ENCODE measurements at places on chromosomes 5 and 9. TPM values are rescaled to one million over a fixed set of nuclear protein-coding genes. Genes with fewer than 3 reads are reported as not detected.

GRCh38 chr5:166430491-166431319, 1860.7 kb upstream of the WWC1 start:
- no peak for DNase-seq

GRCh38 chr9:134325813-134326723, at the start of gene RXRA:
Gene RXRA (plus strand): TSS chr9:134326455. CDS start chr9:134326632, 177 bp downstream.
- peak; percentile 82 for DNase-seq

GRCh38 chr5:3175416-3175815, 420.2 kb upstream of the IRX1 start:
- no peak for DNase-seq

DNA sequence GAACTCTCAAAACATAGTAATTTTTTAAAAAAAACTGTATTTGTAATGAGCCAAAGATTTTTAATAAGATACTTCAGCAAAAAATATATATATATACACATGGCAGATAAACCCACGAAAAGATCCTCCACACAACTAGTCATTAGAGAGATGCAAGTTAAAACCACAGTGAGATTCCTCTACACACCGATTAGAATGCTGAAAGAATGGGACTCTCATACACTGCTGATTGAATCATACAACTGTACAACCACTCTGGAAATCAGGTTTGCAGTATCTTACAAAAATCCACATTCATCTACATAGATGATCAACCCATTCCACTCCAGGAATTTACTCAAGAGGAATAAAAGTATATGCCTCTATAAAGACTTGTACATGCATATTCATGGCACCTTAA, 43.7 kb downstream of the RASEF start:
- no peak for DNase-seq

DNA sequence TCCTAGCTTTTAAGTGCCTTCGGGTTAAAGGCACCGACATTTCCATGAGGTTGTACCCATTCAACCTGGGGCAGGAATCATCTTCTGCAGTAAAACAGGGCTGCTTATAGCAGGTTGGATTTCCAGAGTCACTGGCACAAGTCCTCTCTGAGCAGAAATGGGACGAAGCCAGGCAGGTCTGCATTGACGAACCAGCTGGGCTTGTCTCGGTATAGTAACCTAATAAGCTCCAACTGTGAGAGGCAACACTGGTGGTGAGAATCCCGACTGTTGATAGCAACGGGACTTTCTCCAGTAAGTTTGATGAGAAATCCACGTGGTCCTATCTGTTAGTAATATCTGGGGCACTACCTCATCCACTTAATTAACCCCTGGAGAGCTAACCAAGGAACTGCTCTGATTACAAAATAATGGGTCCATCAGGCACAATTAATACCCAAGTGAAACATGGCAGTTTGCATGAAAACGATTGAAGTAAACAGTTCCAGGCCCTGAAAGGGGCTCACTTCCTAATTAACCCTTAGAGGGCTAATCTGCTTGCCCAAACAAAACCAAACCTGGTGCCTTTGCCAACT, 491.0 kb upstream of the C9orf72 start:
- no peak for DNase-seq

- DNase-seq = no peak
Measured at GRCh38 chr5:8363138-8363537, 494.2 kb downstream of the MTRR start.

DNA sequence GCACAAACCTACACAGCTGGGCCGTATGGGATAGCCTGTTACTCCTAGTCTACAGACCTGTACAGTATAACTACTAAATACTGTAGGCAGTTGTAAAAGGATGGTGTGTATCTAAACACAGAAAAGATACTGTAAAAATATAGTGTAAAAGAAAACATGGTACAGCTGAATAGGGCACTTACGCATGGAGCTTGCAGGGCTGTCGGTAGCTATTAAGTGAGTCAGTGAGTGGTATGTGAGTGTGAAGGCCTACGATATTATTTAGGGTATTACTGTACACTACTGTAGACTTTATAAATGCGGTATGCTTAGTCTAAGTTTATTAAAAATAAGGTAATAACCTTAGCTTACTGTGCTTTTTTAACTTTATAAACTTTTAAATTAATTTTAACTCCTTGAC, 1.2 kb downstream of the ZCCHC9 start:
- no peak for DNase-seq

DNA sequence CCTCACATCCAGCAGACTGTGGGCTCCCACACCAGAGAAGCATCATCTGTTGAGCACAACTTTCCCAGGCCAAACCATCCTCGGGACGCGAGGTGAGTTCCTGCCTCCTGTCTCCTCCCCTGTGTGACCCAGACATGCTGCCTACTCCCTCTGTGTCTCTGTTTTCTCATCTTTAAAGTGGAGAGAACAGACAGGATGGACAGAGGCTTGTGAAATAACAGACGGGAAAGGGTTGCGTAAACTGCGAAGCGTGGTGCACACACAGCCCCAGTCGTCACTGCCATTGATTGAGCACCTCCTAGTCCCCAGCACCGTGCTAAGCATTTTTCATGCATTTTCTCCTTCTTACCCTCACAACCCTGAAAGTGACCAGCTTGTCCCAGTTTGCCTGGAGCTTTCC, 52.1 kb upstream of the LMX1B start:
- DNase-seq = no peak

- no peak for DNase-seq
Measured at GRCh38 chr5:78566747-78567425, 81.7 kb downstream of the LHFPL2 start.

STING1 gene
- not detected for total RNA-seq

TNFSF15 gene
- 2.1 TPM for total RNA-seq

SLC22A4 gene
- total RNA-seq = not detected

ANP32B gene
- 156 TPM for total RNA-seq

SOX30 gene
- total RNA-seq = not detected
